NCI-H2081 (cell line): ENCODE measurements at places on chromosomes 2 and 18.
A peak's percentile ranks its signal among the peaks of the same experiment; 100 is the strongest.

GRCh38 chr18:70627182-70627802 lies 338.4 kb downstream of the SOCS6 start:
- peak; percentile 57 for DNase-seq

DNA sequence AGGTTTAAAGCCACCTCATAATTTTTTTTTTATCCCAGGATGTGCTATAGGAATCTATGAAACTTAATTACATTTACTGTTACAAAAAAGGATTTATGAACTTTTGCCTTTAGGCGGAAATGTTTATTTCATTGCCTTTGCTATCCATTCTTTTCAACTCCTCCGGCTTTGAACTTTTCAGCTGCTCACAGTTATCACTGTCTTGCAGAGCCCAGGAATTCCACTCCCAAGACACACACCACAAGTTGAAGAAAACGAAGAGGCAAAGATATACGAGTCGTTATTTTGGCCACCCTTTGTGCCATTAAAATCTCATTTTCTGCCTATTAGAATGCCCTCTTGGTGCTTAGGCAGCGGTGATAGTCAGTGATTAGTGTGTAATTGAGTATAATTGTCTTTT lies 80.0 kb downstream of the PAX3 start:
- DNase-seq, result no peak

GRCh38 chr2:48034295-48034694 lies 128.0 kb upstream of the FBXO11 start:
- no peak for DNase-seq

DNA sequence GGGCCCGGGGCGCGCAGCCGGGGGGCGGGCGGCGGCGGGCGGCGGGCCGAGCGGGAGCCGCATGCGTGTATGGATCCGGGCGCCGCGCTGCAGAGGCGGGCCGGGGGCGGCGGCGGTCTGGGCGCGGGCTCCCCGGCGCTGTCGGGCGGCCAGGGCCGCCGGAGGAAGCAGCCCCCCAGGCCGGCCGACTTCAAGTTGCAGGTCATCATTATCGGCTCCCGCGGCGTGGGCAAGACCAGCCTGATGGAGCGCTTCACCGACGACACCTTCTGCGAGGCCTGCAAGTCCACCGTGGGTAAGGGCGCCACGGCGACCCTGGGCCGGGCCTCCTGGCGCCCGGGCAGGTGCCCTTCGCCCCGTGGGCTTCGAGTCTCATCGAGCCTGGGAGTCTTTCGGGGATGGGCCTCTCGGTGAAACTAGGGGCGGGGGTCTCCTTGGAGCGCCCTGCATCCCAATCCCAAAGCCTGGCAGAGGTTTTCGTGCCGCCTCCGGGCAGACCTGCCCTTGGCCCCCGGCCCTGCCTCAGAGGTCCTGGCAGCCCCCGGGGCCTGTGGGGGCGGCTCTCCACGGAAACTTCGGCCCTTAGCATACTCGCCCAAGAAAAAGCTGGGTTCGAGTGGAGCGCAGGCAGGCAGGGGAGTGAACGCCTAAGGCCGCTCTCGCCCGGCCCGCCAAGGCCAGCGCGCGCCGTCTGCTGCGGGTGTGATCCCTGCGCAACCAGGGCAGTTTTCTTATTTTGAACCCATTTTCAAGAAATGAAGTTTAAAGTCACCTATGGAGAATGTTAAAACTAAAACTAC lies 622 bp downstream of the RAB12 start:
- no peak for DNase-seq

GRCh38 chr2:67322353-67323001 lies 74.7 kb upstream of the ETAA1 start:
- peak; percentile 68 for DNase-seq

GRCh38 chr2:174802459-174802858 lies 38.2 kb upstream of the CHRNA1 start:
- no peak for DNase-seq

DNA sequence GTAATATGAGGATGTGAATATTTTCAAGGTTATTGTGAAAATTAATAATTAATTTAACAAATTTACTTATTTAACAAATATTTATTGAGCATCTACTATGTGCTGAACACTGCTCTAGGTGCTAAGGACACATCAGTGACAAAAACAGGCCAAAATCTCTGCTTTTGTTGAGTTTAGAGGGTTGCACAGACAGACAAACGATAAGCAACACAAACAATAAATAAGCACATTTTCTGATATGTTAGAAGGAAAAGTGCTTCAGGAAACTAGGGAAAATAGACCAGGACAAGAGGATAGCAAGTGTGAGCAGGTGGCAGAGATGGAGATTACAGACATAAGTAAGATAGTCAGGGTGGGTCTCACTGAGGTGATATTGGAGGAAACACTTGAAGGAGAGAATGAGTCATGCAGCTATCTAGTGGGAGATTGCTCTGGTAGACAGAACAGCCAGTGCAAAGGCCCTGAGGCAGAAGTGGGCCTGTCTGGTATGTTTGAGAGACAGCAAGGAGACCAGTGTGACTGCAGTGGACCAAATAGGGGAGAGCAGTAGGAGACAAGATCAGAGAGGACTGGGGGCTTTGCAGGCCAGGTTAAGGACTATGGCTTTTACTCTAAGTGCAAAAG lies 38.3 kb downstream of the SFXN5 start:
- no peak for DNase-seq

DNA sequence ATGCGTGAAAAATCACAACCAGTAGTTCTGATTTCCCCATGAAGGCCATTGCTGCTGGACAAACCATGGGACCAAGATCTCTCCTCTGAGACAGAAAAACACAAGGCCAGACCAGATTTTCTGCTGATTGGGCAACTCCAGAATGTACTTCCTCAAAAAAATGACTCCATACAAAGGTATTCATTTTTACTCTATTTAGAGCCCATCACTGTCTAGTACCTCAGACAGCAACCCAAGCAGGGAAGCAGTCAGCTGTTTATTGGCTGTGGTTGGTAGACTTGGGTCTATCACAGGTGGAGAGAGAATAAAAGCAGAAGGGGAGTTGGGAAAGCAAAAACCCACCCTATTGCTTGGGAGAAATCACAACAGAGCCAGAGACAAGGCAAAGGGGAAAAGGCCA lies 219.9 kb downstream of the PIK3C3 start:
- no peak for DNase-seq

- no peak for DNase-seq
Observed at GRCh38 chr2:240986787-240987411, 11.5 kb upstream of the SNED1 start.

DNA sequence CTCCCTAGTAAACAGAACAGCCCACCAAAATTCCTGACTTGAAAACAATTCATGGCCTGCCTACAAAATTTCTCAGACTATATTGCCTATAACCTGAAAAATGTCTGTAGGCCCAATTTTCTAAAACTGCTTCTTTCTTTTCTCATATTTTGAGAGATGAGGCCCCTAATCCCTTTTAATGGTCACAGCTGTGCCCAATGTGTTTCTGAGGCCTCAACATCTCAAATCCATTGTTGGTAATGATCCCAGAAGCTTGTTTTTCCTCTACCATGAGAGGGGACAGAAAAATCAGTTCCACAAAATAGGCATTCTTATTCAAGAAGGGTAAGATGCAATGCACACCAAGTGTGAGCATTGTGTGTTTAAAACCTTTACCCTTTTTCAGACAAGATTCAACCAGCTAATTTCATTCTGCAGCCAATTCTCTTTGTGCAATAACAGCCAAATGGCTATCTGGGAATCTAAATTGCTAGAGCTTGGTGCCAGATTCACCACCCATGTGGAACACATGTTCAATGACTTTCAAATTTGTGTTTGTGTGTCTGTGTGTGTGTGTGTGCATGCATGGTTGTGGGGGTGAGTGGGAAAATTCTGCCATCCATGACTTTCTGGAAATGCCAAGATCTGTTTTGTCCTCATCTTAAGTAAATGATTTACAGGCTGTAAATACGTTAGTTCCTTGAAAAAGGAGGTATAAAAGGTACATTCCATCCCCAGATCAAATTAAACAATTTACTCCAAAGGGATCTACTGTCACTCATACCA lies 319.5 kb downstream of the TNS1 start:
- DNase-seq, result no peak

- DNase-seq, result no peak
Observed at GRCh38 chr2:167132906-167133555, 244.8 kb downstream of the XIRP2 start.

DNA sequence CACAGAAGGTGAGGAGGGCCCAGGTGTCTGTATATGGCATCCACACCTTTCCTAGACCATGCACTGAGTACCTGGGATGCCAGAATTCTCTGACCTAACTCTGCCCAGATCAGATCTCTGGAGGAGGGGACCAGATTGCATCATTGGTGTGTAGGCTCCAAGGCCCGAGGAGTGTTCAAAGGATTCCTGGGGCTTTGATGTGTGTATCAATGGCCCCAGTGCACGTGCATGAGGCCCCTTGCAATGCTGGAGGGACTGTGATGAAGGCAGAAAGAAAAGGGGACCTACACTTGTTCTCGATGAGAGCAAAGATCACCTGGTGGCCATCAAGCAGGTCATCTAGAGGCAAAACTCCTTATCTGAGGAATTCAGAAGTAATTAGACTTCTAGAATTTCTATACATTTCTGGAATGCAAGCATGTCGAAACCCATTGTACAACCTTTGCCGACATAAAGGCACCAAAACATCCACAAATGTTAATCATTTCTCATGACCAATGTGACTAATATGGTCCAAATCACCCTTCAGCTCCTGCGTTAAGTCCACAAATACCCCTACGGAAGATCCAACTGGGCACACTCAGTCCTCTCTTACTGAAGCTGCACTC lies 123.5 kb downstream of the CHST9 start:
- no peak for DNase-seq

DNA sequence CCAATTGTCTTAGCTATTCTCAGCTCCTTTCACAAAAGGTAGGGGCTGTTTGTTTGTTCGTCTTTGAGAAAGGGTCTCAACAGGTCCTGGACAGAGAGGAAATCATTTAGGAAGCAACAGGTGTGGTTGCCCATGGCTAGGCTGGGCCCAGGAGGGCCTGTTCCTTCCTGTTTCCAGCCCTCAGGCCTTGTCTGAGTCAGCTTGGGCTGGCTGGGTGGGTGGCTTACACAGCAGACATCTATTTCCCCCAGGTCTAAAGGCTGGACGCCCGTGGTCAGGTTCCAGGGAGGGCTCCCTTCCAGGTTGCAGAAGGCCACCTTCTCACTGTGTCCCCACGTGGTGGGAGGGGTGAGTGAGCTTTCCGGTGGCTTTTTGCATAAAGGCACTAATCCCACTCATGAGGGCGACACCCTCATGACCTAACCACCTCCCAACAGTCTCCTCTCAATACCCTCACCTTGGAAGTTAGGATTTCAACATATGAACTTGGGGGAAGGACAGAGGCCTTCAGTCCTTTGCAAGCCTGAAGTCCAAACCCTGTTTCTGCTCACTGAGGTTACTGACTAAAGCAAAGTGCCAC lies 45.5 kb downstream of the ARHGEF4 start:
- DNase-seq, result no peak

DNA sequence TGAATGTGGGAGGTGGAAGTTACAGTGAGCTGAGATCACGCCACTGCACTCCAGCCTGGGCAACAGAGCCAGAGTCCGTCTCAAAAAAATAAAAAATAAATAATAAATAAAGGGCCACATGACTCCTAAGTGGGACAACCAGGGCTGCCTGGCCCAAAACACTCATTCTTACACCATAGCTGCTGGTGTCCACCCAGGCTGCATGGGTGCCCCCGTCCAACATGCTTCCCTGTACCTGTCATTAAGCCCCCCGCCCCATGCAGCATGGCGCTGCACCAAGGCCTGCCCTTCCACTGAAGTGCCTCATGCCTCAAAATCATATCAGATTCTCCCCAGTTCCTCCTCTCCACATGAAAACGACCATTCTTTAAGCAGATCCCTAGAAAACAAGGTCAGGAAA lies 10.8 kb downstream of the GALM start:
- no peak for DNase-seq

DNA sequence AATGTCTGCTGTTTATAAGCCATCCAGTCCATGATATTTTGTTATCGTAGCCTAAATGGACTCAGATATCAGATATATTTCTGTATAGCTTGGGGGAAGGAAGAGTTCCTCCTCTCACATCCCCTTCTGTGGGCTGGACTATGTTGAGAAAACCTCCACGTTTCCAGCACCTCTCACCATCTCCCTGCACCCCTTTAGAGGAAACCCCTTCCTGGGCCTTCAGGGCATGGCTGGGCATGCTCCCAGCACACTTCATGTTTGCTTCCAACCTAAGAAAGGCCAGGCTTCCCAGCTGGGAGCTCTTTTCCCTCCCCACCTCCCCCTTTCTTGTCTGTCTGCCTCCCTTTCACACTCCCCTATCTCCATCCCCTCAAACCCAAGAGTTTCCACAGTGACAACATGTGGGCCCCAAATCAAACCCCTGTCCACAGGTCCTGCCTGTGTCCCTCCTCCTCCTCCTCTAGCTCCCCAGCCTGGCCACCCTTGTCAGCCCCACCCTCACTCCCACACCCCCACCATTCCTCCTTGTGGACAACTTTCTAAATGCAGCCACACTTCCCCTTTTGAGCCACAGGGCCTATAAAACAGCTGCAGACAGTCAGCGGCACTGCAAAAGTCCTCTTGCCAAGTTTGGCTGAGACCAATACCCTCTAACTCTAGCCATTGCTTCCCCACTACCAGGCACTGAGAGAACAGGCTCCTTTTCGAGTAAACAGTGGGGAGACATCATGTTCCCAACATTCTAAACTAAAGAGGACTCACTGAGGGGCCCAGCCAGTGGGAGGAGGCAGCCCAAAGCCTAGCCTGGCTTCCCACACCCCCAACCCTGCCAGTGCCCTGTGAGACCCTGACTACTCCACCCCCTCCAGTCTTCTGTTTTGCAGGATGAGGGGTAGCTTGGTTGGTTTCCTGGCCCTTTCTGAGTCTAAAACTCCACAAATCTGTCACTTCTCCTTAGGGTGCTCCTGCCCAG lies 120.5 kb downstream of the ZFP36L2 start:
- no peak for DNase-seq

DNA sequence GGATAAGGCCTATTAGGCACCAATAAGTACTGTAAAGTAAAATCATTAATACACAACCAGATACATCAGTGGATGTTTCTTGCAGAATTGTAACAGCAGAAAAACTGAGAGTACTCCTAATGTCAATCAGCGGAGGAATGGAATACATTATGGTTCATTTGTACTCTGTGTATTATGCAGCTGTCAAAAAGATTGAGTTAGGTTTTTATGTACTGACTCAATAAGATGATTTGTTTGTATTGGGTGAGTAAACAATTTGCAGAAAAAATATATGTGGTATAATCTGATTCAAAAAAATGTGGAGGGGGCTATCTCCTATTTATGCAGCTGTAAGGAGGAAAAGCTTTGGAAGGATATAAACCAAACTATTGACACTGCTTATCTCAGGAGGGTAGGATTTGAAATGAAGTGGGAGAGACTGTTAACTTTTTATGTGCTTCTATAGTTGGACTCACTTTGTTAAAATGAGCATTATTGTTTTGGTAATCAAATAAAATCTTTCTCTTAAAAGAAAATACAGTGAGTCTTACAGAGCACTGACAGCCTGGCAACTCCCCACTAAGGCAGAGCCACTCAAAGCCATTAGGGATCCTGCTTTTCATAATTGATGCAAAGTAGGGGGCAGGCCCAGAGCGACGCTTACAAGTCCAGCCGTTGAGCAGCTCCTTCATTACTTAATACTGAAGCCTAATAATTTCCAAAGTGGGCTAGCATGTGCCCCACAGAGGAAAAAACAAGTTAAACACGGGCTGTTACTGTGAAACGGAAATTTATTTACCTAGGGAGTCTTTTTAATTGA lies 168.8 kb downstream of the PHLPP1 start:
- no peak for DNase-seq
